Stimulated activated CD8-positive, alpha-beta memory T cell treated with anti-CD3 and anti-CD28 coated beads, Interleukin-4, amount 100 ng/mL, for 1 hour (primary cell): ENCODE measurements at places on chromosomes 12 and 14.
A peak's percentile ranks its signal among the peaks of the same experiment; 100 is the strongest.

GRCh38 chr12:5395443-5396271 is 36.3 kb upstream of the NTF3 start:
- no peak for DNase-seq

- peak; percentile 6 for DNase-seq
Observed at GRCh38 chr14:50559990-50560930, at the start of gene ATL1. ATL1 (plus strand) TSS chr14:50560145; CDS start chr14:50560266, 121 bp downstream.

DNA sequence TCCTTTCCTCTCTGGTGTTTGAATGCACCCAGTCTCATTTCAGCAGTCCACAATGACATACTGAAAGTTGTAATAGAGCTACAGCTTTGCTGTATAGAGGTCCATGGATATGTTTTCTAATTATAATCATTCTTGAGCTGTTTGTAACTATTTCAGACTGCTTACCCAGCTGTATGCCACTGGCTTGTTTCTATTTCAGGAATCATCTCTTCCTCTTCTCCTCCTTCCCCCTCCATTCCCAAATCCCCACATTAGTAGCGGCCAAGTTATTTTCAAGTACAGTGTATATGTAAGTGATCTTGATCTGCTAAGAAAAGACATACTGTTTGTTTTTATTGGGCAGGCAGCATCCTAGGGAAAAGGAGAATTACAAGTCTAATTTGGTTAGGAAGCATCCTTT is 775.0 kb downstream of the DIO2 start:
- DNase-seq: no peak

DNA sequence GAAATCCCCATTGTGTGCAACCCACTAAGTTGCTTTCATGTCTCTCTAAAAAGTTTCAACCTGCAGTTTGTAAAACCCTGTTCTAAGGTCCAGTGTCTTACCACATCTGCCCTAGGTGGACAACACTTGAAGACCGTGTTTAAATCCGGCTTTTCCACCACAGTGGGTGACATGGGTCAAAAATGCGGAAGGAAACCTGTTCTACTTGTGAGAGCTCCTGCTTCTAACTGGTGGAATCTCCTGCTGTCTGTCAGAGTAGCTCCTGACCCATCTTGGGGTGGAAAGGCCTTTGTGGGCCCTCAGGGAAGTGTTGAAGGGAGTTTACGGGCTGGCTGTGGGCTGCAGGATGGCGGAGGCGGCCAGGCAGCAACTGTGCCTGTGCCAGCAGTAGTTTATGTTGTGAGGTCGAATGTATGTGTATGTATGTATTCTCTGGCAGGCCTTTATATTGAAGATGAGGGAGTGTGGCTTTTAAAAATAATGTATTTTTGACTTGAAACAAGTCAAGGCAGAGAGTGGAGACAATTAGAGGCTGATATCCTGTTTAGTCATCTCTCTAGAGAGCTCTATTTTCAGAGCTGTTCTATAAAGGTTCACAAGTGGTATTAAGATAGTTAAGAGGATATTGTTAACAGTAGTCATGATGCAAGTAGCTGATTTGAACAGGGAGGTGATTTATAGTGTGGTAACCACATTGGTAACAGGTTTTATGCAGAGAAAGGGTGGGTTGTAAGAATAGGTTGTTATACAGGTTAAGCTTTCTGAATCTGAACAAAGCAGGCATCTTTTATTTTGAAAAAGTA is 67.0 kb downstream of the PRKCH start:
- no peak for DNase-seq

GRCh38 chr12:68612697-68613096 is 2.0 kb downstream of the RAP1B start:
- no peak for DNase-seq

DNA sequence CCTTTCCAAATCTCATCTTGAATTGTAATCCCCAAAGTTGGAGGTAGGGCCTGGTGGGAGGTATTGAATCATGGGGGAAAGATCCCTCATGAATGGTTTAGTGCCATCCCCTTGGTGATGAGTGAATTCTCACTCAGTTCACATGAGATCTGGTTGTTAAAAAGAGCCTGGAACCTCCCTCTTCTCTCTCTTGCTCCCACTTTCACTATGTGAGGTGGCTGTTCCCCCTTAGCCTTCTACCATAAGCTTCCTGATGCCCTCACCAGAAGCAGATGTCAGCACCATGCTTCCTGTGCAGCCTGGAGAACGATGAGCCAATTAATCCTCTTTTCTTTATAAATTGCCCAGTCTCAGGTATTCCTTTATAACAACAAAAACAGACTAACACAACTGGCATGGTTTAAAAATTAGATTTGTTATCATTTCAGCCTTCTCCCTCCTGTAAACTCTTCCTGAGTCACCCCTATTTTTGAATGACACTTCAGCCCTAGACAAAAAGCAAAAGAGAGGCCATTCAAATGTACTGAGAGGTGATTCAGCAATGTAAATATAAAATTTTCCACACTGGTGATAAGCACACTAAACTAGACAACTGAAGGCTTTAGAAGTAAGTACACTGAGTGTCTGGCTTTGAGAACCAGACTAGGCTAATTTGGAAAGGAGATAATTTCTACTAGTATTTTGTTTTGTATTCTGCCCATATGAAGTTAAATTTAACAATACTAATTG is 212.1 kb upstream of the ABCD2 start:
- no peak for DNase-seq

- DNase-seq: no peak
Observed at GRCh38 chr14:63371033-63371432, 52.3 kb upstream of the GPHB5 start.

GRCh38 chr12:124130691-124131591 is 157.9 kb downstream of the ZNF664 start:
- no peak for DNase-seq

DNA sequence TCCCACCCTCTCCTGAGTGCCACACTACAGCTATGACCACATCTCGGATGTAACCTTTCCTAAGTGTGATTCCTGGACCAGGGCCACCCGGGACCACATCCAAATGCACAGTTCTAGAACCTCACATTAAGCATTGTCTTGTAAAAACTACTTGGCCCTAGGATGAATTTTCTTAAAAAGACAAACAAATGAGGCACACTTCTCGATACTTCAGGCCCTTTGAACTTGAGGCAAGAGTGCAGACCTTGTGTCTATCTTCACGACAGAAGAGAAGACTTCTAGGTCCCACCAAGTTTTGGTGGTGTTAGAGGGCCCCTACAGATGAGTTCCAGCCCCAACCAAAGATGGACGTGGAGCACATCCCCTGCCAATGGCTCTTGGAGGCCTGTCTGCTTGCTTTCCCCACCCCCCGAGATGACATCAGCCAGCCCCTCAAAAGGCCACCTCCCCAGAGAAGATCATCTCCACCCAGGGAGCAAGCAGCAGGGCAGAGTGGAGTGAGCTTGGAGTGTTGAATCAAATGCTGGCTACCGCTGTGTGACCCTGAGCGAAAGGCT is 9.3 kb downstream of the ISCU start:
- no peak for DNase-seq

DNA sequence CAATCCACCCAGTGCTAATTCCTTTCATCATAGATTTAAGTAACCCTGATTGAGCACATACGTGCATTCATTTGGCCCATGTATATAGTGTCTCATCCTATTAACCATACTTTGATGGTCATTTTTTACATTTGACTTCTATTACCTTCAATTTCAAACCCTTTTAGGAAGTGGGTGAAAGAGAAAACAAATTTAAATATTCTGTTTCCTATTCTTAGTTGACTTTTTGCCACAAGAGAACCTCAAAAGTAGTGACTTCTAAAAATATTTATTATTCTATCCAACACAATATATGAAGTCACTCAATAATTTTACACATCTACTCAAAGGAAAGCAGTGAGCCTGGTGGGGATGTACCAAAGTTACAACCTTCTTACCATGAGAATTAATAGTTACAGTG is 164.9 kb downstream of the CEP128 start:
- no peak for DNase-seq

DNA sequence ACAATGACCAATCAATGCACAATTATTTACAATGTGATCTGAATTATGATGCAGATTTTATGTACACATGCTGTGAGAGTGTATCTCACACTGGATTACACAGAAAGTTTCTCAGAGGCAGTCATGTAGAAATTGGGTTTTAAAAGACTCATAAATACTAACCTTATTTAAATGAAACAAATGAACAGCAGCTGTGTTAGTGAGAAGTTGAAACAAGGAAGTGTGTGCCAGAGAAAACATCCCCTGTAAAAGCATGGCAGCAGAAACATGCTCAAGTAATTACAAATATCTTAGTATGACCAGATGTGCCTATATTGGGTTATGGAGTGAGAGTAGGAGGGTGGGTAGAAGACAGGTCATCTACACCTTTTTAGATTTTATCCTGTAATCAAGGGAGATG is 723.7 kb downstream of the C12orf50 start:
- no peak for DNase-seq

DNA sequence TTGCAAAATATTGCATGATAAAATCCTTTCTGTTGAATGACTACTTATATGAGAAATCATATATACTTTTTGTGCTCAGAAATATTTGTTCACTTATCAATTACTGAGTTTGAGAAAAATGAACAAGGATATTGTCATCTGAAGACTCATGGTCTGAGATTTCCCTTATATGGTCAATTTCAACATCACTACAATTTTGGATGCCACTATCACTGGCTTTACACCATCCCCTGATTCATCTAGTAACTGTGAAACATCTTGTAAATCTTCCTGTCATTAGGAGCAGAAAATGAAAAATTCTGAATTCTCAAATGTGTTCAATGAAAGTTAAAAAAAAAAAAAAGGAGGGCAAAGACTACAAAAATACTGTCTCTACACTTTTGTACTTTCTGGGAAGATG is 21.8 kb upstream of the GXYLT1 start:
- DNase-seq: no peak

DNA sequence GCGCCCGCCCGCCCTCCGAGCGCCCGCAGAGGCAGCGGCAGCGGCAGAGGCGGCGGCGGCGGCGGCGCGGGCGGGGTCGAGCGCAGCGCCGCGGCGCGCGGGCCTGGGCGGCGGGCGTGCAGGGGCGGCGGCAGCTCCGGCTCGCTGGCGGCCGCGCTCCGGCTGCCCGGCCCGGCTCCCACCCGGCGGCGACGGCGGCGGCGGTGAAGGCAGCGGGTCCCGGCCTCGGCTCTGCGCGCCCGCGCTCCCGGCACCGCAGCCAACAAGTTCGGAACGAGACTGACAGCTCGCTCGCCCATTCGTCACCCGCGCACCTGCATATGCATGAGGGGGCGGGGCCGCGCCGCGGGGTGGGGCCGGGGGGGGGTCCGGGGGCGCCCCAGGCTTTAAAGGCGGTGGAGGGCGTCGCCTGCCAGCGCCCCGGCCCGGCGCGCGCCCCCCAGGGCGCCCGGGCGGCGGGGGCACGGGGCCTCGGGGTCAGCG is at the start of gene JAG2:
Gene JAG2 (minus strand): TSS at position 281 of the 483 bp plus-strand sequence. CDS start 356 bp downstream, outside the sequence.
- DNase-seq: no peak

DNA sequence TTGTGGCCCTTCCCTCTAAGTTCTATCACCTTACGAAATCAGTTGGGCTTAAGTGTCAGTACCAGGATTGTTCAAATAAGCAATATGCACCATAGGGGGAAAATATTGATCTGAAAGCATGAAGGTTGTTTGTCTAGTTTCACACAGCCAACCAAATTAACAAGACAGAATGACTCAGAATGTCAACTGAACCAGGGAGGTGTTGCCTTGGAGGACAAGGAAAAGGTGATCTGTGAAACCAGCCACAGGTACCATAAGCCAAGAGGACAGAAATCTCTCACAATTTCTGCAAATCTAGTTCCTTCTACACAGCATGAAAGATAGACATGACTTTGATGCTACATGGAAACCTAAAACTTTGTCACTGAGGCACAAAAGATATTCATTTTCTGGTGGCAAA is 297.9 kb downstream of the BCL11B start:
- DNase-seq: no peak

DNA sequence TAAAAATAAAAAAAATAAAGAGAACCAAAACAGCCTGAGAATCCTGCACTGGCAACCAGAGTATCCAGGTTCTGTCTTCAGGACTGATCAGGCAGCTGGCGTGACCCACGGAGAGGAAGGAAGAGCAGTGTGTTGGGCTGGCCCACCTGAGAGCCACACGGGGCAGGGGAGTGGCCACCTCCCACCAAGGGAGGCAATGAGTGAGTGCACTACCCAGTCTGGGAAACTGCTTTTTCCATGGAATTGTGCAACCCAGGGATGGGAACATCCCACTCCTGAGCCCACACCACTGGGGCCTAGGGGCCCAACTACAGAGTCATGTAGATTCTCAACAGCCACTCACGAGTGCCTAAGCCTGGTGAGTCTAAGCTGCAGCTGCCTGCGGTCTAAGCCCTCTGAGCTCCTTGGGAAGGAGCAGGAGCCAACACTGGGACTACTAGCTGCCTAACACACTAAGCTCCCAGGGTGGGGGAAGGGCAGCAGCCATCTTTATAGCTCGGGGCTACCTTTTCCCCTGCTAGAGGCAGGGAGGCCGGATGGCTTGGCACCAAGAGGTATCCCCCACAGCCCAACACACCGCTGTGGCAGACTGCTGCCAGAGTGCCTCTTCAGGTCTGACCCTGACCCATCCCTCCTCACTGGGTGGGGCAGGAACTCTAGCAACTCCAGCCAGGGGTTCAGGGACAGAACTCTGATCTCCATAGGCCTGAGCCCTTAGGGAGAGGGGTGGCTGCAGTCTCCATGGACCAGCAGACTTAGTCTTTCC is 610.9 kb downstream of the RERGL start:
- DNase-seq: no peak

DNA sequence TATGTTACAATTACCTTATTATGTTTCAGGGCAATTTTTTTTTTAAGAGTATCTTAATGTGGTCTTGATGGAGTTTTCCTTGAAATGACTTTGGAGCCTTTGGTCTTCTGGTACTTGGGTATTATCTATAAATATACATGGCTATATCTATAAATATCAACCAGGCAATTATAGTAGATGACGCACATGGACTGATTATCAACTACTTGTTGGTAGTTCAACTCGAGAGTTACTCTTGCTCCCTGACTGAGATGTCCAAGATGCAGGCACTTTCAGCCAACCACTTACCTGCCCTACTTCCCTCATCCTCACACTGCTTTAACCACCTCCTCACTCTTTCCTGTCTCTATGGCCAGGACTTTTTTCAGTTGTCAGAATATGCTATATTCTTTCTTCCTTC is 85.4 kb downstream of the NTN4 start:
- DNase-seq: no peak

GRCh38 chr12:65171073-65171472 is 1.7 kb downstream of the LEMD3 start:
- no peak for DNase-seq

GRCh38 chr12:31874961-31875608 is 84.1 kb upstream of the RESF1 start:
- DNase-seq: no peak

DNA sequence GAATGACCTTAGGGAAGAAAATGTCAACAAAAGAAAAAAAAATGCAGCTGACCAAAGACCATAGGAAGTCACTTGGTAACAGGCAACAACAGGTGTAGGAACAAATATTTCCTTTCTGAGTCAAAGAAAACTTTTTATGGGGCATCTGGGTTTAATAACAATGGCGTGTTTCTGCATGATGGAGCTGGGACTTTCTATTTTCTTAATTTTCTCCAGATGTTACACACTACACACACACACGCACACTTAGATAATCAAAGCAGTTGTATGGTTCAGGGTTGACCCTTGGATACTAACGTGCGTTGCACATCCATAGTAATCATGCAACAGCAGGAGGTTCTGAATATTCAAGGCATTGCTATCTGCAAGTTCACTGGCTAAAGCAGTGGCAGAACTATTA is 47.9 kb upstream of the NTF3 start:
- no peak for DNase-seq

- no peak for DNase-seq
Observed at GRCh38 chr12:30308010-30308717, 387.5 kb downstream of the IPO8 start.

GRCh38 chr12:76186131-76186906 is 101.8 kb upstream of the NAP1L1 start:
- DNase-seq: no peak
